ENCODE measurements at places on chromosomes 12 and 14. TPM values are rescaled to one million over a fixed set of nuclear protein-coding genes. Genes with fewer than 3 reads are reported as not detected.

- DNase-seq = no peak
Measured at GRCh38 chr12:104626069-104626837, 169.5 kb downstream of the CHST11 start.

- no peak for DNase-seq
Measured at GRCh38 chr12:19659501-19659900, 220.2 kb downstream of the AEBP2 start.

SPTLC2 gene
- 18.1 TPM for total RNA-seq

DNA sequence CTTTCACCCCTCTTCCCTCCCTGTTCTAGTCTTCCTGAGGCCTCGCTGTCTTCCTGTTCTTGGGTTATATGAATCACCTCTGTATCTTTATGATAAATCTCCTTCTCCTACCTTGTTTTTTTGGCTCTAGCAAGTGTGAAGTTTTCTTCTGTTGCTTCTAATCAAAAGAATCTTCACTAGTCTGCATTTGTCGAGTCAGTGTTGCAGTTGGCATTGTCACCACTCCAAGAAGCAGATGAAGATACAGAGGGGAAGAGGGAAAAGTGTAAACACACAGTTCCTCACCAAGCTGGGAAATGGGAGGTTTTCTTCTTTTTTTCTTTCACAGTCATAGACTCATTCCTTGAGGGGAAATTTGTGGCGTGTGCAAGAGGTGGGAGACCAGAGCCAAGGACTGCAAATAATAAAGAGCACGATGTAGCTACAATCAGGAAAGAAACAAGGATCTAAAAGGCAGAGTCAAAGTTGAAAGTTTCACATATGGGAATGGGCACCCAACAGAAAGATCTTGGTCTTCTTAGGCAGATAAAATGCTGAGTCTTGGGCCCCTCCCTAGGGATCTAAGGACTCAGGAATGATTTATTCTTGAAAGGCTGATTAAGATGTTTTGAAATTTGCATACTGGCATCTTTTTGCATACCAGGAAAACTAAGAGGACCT lies 22.2 kb upstream of the PRICKLE1 start:
- DNase-seq = no peak

SLC15A4 gene
- 10.3 TPM for total RNA-seq

CRADD gene
- total RNA-seq = 15.6 TPM

- DNase-seq = no peak
Measured at GRCh38 chr12:86712425-86712843, 456.2 kb upstream of the MGAT4C start.

- no peak for DNase-seq
Measured at GRCh38 chr12:58633479-58633878, 286.8 kb downstream of the LRIG3 start.

- DNase-seq = no peak
Measured at GRCh38 chr12:116736962-116737773, 701 bp downstream of the SPRING1 start.
